ENCODE measurements at places on chromosomes 11 and 22.

GRCh38 chr22:47784991-47785390 lies 1022.5 kb downstream of the TBC1D22A start:
- DNase-seq = no peak

GRCh38 chr11:67504005-67504949 lies 886 bp downstream of the PITPNM1 start:
- peak; percentile 81 for DNase-seq

GRCh38 chr22:45786726-45787125 lies 115.1 kb downstream of the ATXN10 start:
- no peak for DNase-seq

DNA sequence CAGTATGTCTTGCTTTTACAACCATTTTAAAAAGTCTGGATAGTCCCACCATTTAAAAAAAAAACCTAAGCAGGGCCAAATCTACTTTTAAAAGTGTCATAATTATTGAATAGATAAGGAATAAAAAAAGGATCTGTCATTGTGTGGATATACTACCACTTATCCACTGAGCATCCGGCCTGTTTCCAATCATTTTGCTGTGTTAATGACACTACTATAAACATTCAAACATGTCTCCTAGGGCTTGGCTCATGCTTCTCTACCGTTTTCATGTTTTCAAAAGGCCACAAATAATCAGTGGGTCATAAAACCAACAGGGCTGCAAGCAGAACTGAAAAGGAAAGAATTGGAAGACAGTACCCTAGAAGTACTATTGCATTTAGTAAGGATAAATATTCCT lies 12.5 kb upstream of the C22orf39 start:
- no peak for DNase-seq

- no peak for DNase-seq
These were observed 21.8 kb upstream of the OR8G1 start for GRCh38 chr11:124219126-124219525.

DNA sequence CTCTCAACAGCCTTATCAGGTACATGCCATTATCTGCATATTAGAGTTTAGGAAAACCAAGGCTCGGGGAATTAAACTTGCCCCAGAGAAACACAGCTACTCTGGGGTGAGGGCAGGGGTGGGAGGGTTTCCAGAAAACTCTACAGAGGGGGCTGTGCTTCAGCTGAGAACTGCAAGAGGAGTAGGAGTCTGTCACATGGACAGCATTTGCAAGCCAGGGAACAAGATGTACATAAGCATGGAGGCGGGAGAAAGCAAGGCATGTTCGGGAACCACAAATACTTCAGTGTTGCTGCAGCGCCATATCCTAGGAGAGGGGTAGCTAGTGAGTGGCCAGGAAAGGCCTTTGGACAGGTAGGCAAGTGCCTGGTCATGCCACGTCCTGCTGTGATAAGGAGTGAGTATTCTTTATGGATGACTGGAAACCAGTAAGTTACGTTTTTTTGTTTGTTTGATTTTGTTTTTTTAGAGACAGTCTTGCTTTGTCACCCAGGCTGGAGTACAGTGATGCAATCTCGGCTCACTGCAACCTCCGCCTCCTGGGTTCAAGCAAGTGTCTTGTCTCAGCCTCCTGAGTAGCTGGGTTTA lies 57.2 kb downstream of the GRAMD1B start:
- DNase-seq = no peak

Data from AG08396 (cell line).